NCI-H2081 treated with DMSO at 0.1 percent for 48 hours (cell line): ENCODE measurements at places on chromosomes 7 and 10.

GRCh38 chr10:79118286-79119202 lies 49.8 kb downstream of the ZMIZ1 start:
- DNase-seq: no peak

DNA sequence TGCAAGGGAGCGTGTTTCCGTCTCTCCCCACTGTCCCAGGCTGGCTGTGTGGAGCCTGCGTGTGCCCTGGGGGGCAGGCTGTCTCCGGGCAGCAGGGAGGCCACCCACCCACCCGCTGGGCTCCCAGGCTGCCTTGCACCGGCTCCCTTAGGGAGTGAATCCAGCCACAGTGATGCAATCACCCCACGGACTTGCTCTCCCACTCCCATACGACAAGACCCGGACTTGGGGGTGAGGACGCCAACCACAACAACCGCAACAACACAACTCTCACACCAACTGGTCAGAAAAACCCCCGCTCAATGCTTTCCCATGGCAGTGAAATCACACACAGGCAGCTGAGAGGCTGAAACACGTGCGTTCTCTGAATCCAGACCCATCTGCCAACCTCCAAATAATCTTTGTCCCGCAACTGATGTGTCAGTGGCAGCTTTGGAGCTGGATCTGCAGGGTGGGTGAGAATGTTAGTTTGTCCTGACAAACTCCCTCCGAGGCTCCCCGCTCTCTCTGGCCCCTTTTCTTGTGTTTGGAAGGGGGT lies 62.7 kb upstream of the DDC start:
- DNase-seq: no peak

DNA sequence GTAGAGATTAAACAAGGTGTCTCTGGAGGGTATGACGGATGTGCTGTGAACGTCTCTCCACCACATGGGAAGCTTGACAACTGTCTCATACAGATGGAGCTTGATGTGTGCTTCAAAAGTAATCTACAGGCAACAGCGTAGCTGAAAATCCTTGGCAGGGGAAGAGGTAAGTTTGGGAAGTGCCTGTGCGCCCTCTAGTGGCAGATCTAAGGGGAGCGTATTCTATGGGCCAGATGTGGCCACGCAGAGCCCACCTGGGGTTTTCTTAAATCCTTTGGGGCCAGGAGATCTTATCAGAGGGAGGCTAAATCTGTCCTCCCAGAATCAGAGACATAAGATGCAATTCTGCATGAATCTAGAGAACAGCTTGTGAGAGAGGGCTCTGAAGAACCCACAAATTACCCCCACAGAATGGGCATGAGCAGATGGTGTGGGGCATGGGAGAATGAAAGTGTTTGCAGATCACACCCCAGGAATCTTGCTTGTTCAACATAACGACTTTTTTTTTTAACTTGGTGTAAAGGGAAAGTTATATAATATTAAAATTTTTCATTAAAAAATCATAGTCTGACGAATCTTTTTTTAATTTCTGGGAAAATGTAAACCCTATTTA lies 91.2 kb upstream of the MPP7 start:
- DNase-seq: peak; percentile 0

DNA sequence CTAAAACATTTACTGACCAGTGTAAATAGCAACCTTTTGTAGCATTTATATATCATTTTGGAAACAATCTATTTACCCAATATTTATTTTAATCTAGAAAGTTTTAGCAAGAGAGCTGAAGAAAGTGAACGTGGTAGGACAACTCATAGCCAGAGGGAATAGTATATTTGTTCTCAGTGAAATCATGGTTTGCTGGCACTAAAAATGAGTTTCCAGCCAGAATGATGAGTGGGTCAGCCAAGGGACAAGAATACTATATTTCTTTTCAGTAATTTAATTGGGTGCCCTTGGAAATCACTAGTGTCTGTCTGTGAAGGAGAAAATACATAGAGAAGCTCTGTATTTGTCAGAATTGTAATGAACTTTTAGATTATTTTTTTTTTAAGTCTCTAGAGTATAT lies 74.9 kb downstream of the MINPP1 start:
- DNase-seq: no peak

- no peak for DNase-seq
Observed at GRCh38 chr10:48737886-48738285, 53.2 kb downstream of the WDFY4 start.

- DNase-seq: no peak
Observed at GRCh38 chr10:74991435-74991834, 120.0 kb upstream of the SAMD8 start.

DNA sequence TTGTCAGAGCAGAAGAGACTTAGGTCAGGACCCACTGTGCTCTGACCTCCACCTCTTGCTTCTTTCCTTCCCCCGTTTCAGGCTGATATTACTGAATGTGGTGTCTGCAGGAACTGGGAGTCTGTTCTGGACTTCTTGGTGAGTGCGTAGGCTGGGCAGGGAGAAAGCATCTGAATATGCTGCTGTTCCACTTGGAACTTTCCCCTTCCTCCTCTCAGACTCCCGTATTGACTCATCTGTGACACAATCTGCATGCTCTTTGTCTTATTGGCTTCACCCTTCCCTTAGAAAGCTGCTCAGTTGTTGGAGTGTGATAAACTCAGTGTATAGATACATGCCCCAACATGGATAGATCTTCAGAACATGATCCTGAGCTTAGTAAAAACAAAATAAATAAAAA lies 137.6 kb upstream of the HABP2 start:
- DNase-seq: no peak

- DNase-seq: no peak
Observed at GRCh38 chr10:52652431-52653262, 119.9 kb downstream of the MBL2 start.

GRCh38 chr10:22252224-22252800 lies 34.5 kb upstream of the EBLN1 start:
- DNase-seq: no peak

DNA sequence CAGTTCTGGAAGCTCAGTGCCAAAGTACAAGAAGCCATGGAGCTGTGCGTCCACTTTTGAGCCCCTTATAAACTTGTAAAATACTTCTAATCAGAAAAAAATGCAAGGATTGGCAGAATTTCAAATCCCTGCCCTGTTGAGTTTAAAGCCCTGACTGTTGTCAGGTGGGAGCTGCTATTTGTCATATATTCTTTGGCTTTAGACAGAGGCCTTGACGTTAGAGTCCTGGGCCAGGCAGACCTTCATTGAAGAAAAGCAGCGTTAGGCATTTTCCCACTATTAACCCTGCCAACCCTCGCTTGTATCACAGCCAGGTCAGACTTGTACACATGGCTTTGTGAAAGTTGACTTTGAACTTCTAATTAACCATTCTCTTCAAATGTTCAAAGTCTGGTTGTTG lies 155.4 kb downstream of the TWIST1 start:
- DNase-seq: no peak

DNA sequence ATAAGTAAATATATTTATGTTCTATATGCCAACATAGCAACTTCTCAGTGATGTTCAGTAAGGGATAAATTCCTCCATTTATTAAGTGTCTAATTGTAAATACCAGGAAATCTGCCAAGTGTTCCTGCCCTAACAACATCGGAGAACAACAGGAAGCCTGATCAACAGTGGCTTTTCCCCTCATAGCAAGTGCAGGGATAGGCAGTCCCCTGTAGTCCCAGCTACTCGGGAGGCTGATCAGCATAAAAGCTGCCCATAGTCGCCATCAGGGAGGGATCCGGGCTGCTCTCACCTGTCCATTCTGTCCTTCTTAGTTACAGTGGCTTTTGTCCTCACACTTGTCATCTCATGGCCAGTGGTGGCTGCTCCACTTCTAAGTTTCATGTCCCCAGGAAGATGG lies 141.3 kb downstream of the IDE start:
- DNase-seq: no peak
